ENCODE measurements at places on chromosomes 4 and X.

GRCh38 chr4:111879539-111879938 lies 265.7 kb upstream of the FAM241A start:
- no peak for DNase-seq

DNA sequence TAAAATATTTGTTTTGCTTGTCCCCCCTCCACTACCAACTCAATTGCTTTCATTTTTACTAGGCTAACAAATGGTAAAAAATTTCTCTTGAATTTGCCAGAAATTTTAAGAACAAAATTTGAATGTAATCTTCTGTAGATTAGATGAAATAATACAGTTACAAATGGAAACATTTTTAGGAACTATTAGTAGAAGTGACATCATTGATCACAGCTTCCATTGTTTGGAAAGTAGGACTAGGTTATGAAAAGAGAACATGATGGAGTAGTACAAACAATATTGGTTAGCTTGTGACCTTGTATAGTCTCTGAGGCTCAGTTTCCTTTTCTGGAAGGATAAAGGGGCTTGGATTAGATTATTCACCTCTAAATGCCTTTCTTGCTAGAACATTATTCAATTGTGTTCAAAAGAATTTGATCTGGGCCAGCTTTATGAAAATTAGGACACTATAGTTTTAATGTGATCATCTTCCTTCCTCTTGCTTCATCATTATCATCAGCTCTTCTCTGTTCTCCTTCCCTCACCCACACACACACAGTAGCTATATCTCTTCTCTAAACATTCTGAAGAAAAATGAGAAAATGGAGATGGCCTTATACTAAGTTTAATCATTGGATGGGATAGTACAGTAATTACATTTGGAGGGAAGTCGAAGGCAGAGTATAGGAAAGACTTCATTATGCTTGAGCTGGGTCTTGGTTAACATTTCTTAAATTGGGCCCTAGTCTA lies 9.9 kb downstream of the MTMR1 start:
- DNase-seq, result no peak

- no peak for DNase-seq
These were observed at the start of gene PPP4R3C for GRCh38 chrX:27463187-27463586. PPP4R3C (minus strand) TSS chrX:27463341; CDS start chrX:27463296, 45 bp downstream.

DNA sequence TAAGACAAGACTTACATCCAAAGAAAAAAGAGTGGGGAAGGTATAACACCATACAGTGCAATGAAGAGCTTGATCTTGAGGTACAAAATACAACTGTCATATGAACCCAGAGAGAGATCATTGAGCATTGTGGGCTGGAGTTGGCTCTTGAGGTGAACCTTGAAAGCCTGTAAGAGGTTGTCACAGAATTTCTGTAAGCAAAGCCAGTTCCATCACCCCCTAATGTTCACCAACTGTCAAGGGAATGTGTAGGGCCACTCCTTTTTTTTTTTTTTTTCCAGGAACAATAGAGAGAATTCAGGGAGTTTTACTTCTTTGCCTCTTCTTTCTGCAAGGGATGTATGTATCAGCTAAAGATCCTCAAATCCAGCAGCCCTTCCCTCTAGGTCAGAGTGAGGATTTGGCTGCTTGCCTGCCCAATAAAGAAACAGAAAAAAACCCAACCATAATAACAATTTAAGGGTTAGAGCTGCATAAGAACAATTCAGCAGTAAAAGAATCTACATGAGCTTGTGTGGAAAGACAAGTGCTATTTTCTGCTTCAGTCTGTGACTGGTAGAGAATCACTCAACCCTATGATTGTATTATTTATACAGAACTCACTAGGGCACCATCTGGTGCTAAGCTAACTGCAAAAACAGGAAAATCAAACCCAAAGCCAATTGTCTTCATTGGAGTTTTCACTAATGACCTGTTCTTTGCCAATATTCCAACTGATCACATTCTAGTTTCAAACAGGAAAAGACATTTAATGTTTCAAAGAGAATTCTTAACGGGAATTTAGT lies 217.5 kb upstream of the TEX13C start:
- no peak for DNase-seq

GRCh38 chrX:154458954-154459778 lies 1.1 kb downstream of the PLXNA3 start:
- DNase-seq, result peak; percentile 36

- no peak for DNase-seq
These were observed 68.0 kb upstream of the NR3C2 start for GRCh38 chr4:148510211-148510610.

DNA sequence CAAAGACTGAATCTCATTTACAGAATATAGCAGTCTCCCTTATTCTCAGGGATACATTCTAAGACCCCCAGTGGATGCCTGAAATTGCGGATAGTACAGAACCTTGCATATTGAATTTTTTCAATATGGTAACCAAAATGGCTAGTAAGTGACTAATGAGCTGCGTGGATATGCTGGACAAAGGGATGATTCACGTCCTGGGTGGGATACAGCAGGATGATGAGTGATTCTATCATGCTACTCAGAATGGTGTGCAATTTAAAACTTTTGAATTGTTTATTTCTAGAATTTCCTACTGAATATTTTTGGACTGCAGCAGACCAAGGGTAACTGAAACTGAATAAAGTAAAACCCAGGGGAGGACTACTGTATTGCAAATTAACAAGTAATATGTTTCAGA lies 66.7 kb downstream of the STAG2 start:
- DNase-seq, result no peak

DNA sequence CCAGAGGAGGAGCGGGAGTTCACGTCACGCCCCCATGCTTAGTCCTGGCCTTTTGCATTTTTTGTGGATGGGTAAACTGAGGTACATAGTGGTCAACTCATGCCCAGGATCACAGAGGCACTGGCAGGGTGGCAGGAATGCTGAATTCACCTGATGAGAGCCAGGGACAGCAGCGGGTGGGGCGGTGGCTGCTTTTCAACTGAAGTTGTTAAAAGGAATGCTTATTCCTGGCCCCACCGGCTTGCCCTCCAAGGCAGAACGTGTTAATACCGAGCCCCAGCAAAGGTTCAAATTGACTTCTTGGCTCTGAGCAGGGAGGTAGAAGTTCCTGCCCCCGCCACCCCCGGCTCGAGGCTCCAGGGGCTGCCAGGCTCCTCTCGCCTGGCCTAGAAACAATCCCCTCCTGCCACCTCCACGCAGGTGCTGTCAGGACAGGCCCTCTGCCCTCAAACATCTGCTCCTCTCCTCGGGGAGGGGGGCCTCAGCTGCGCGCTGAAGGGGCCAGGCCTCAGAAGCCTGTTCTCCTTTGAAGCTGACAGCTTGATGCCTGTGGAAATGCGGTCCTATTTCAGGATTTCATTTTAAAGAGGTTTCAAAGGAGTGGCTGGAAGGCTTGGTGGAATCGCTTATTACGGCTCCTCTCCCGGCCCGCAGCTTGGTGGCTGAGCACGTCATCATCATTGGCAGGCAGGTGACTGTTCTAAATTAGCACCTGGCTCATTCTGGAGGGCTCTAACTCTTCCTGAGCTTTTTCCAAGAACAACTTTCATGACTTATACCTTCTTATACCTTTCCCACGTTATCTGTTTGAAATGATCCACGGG lies 93.0 kb downstream of the PHKA2 start:
- no peak for DNase-seq

GRCh38 chr4:55524844-55525571 lies 21.7 kb downstream of the CLOCK start:
- no peak for DNase-seq

GRCh38 chr4:125135652-125136051 lies 179.1 kb upstream of the FAT4 start:
- DNase-seq, result no peak

- DNase-seq, result no peak
These were observed 40.7 kb downstream of the NPY2R start for GRCh38 chr4:155249016-155249566.

DNA sequence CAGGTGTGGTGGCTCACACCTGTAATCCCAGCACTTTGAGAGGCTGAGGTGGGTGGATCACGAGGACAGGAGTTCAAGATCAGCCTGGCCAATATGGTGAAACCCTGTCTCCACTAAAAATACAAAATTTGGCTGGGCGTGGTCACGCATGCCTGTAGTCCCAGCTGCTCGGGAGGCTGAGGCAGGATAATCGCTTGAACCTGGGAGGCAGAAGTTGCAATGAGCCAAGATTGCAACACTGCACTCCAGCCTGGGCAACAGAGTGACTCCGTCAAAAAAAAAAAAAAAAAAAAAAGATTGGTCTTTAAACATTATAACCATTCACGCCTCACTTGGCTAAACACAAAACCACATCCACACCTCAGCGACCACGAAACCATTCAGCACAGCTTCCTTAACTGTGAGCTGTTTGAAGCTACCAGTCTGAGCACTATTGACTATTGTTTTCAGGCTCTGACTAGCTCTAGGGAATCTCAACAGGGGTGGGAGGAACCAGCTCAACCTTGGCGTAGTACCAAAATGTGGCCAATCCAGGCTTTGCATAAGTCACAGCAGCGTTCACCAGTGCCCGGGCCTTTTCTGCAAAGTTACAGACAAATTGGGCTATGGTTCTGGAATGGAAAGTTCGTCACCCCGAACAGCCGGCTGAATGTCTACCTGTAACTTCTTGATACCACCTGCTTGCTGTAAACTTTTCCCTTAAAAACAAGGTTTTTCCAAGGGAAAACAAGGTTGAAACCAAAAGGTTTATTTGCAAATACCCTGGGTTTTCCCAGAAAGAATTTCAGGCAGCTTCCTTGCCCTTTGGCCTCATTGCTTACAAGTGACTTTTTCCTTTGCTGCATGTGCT lies 73.6 kb upstream of the DHX15 start:
- no peak for DNase-seq

DNA sequence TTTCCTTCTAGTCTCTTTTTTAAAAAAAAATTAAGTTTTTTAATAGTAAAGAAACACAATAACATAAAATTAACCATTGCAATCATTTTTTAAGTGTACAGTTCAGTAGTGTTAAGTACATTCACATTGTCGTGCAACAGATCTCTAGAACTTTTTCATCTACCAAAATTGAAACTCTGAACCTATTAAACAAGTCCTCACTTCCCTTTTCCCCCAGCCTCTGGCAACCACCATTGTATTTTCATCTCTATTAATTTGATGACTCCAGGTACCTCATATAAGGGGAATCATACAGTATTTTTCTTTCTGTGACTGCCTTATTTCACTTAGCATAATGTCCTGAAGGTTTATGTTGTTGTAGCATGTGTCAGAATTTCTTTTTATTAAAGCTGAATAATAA lies 31.8 kb downstream of the MSL3 start:
- no peak for DNase-seq

DNA sequence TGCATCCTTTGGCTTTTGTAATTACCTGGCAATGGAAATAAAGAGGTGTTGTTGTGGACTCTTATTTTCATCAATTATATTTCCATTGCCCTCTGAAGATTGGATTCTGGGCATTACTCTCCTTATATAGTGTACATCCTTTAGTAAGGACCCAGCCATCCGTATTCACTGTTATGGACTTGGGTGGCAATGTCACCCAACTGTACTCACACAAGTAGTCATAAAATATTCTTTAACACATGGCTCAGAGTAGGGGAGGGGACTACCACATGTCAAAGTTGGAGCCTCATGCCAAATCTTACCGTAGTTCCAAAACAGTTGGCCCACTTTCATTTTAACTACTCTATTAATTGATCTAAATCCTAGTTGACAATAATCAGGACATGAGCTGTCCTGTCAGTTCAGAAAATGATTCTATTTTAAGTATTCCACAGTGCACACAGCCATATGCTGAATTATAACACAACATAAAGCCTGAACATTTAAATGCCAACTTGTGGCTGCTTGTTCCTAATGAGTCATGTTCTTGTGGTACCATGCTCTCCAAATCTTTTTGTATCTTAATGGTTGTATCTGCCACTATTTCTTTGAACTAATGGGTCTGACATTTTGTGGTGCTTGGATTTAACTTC lies 4.9 kb downstream of the FRAS1 start:
- no peak for DNase-seq

- DNase-seq, result no peak
These were observed 89.0 kb downstream of the TRAPPC11 start for GRCh38 chr4:183747931-183748670.

DNA sequence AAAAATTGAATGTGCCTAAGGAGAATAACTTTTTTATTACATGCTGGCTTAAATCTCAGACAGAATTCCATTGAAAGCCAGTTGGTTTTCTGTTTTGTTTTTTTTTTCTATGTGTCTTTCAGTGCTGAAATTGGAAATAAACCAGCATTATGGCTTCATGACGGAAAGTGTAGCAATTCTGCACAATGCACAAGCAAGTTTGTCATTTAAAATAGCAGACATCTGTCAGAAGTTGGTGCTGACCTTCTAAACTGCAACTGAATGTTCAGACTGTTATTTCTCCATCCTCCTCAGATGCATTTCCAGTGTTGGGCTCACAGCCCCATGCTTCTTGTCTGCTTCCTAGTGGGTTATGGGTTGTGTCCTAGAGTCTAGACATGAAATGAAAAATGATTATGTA lies 107.2 kb upstream of the LIMCH1 start:
- no peak for DNase-seq

GRCh38 chr4:41427931-41428600 lies 109.9 kb upstream of the LIMCH1 start:
- DNase-seq, result no peak

DNA sequence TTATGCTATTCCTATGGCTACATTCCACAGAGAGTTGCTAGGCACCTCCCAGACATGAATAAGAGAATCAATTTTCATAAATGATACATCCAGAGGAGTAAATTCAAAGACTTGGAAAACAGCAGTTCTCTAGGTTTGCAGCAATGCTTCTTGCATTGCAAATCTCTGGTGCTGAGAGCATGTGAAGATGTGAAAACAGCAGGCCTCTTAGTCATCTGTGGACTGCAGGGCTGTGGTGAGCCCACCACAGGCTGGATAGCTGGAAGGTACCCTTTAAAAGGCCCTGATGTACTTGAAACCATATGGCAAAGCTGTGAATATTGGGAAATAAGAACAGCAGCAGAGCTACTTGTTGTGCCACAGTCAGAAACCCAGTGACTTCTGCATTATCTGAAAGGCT lies 2135.9 kb downstream of the ARAP2 start:
- DNase-seq, result no peak

- no peak for DNase-seq
These were observed 198.7 kb downstream of the ENOX2 start for GRCh38 chrX:130704053-130705038.

- DNase-seq, result no peak
These were observed 65.5 kb downstream of the CRMP1 start for GRCh38 chr4:5827108-5828004.

- DNase-seq, result no peak
These were observed 207.6 kb upstream of the SLITRK2 start for GRCh38 chrX:145609951-145610511.

DNA sequence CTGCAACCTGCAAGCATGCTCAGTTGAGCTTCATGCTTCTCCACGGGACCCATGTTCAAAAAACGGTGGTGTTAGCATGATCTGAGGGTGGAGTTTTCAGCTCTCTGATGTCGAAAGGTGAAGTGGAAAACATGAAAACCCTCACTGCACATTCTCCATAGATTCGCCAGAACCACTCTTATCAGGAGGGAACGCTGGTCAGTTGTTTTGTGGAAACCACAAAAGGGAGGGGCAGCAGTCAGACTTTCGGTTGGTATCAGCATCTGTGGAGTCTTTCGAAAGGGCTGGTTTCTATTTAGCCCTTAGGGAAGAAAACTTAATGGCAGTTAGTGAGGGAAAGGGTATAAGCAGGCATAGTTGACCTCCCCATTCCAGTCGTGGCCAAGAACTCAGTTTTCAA lies 12.6 kb downstream of the PPA2 start:
- DNase-seq, result no peak

GRCh38 chr4:145195167-145195952 lies 15.0 kb upstream of the OTUD4 start:
- no peak for DNase-seq

All from CD4-positive, alpha-beta T cell treated with Interleukin-6 for 4 hours (primary cell).